ENCODE measurements at places on chromosomes 3 and 15.

DNA sequence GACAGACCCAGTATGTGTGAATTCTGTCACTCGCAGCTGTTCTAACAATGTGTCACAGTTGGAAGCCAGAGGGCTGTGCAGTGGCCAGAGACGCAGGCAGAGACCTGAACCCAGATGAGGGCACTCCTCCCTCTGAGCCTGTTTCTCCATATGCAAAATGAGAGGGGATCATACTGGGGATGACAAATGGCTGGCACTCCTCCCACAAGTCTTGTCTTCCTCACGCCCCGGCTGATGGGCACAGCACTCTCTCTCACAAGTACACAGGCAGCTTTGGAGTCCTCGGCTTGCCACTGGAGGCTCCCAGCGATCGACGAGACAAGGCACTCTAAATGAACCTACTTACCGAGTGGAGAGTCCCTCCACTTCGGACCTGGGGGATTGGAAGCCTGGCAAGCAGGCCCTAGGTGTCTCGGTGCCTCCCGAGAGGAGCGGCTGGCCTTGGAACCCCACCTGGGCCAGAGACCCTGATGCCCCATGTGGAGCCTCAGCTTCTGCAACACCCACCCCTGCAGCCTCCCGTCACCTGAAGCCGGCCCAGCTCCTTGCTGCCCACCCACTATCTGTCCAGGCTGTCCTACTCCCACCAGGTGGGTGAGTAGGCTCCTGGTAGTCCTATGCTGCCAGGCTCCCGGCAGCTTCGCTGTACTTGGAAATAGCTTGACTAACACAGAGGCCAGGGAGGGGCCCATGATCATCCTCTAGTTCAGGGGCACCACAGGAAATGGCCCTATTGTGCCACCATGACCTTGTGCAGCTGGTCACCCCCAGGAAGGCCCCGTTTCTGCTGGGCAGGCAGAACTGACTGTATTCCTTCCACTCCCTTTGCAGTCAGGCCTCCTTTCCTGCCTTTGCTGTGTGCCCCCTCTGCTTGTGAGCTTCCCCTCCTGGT lies 65.0 kb upstream of the IQSEC1 start:
- no peak for DNase-seq

DNA sequence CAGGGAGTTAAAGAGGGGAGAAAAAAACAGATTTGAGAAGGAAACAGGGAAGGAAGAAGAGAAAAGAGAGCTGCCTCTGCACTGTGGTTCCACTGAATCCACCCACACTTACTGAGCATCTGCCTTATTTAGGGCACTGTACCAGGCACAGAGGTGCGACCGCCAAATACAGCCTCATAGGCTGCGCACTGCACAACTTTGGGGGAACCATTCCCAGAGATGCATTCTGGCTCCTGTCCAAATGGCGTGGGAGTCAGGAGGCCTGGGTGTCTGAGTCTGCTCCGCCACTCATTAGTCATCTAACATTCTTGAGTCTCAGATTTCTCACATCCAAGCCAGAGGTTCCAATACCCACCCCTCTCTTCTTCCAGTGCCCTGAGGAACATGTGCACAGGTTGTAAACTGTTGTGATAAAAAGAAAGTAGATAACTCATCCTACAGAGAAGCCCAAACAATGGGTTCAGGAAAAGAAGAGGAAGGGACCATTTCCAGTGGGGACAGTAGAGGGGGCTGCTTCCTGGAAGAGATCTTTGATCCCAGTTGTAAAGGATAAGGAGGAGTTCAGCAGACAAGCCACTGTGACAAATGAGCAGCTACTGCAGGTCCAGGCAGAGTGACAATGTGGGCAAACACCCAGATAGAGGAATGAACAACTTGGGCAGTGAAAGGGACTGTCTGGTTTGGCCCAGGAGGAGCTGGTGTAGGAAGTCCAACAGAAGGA lies 254.6 kb downstream of the UACA start:
- no peak for DNase-seq

DNA sequence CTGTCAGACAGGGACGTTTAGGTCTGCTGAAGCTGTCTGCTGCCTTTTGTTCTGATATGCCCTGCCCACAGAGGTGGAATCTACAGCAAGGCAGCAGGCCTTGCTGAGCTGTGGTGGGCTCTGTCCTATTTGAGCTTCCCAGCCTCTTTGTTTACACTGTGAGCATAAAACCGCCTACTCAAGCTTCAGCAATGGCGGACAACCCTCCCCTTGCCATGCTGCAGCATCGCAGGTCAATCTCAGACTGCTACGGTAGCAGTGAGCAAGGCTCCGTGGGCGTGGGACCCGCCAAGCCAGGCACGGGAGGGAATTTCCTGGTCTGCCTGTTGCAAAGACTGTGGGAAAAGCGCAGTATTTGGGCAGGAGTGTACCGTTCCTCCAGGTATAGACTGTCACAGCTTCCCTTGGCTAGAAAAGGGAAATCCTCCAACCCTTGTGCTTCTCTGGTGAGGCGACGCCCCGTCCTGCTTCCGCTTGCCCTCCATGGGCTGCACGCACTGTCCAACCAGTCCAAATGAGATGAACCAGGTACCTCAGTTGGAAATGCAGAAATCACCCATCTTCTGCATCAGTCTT lies 71.4 kb downstream of the SPSB4 start:
- no peak for DNase-seq

GRCh38 chr3:113804661-113805060 lies 33.9 kb upstream of the GRAMD1C start:
- no peak for DNase-seq

DNA sequence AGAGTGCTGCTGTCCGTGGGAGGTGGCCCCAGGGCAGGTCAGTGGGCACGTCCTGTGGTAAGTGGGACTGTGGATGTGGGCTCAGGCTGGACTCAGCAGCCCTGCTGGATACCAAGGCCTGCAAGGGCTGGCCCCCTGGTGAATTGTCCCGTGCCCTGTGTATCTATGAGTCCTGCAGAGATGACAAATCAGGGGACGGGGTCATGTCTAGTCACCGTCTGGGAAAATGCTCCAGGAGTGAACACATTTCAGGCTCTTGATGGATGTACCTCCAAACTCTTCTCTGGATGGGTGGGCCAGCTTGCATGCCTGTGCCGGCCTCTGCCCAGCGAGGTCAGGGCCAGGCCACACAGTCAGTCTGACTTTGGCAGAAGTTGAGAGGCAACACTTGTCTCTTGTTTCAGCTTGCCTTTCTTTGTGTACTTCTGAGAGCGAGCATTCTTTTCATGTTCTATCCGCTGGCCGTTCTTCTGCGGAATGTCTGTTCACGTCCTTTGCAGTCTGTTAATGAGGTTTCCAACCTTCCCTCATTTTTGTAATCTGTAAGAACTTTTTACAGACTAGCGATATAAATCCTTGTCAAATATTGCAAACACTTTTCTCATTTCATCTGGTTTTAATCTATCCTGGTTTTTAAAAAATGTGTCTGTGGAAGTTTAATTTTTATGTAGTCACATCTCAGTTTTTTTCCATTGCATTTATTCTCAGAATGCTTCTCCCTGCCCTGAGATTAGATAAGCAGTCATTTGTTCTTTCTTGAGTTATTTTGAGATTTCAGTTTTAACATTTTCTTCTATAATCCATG lies 11.4 kb upstream of the STAB1 start:
- DNase-seq, result no peak

- no peak for DNase-seq
Observed at GRCh38 chr3:44036850-44037249, 204.8 kb upstream of the TOPAZ1 start.

DNA sequence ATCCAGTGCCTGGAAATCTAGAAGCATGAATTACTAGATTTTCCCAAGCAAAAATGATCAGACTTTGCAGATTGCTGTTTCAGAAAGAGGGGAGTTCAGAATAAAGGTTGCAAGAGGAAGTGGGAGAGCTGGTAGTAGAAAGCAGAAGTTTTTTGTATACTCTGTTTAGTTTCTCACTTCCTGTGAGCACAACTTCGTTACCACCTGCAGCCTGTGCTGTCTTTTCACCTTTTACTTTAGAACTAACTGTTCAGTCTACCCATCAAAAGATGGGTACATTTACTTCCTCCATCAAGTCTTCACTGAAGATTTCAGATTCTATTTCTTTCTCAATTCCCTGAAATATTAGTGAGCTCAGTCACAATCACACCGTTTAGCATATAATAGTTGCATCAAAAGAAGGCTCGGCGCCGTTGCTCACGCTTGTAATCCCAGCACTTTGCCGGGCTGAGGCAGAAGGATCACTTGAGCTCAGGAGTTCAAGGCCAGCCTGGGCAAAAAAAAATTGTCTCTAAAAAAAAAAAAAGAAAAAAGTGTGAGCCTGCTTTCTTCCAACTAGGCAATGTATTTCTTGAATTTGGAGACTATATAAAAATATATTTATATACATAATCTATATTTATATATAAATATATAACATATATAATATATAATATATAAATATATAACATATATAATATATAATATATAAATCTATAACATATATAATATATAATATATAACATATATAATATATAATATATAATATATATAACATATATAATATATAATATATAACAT lies 1.8 kb upstream of the CEP97 start:
- DNase-seq, result no peak

DNA sequence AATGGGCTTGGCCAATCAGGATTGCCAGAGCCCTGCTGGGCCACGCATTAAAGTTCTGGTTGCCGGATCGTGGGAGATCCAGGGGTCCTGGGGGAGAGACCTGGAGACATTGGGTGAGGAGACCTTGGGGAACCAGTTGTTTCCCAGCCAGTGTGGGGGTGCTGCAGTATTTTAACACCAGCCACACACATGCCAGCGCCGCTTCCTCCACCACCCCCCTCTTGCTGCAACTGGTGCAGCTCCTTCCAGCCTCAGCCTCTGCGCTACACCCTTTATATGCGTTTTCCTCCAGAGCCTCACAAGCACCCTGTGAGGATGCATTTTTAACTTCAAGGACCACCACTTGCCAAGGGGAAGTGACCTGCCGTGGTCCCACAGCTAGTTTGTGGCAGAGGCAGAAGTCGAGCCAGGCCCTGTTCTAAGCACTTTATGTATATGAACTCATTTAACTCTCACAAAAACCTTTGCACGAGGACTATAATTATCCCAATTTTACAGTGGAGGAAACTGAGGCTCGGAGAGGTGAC lies 29.4 kb upstream of the GRIP2 start:
- no peak for DNase-seq

DNA sequence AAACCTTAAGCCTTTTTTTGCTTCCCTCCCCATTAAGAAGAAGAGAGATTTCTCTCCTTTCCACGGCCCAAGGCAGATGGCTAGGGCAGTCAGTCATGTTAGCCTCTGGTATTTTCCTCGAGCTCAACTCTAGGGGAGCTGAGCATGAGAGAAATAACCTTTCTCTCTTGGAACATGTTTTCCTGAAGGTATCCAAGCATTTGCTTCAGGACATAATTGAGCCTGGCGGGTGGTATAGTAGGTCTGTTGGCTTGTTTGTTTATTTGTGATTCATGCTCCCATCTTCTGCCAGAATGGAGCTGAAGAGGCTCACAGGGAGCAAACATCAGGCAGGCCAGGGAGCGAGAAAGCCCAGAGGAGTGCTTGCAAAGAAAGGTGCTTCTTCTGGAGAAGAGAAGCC lies 102.5 kb downstream of the MESD start:
- no peak for DNase-seq

DNA sequence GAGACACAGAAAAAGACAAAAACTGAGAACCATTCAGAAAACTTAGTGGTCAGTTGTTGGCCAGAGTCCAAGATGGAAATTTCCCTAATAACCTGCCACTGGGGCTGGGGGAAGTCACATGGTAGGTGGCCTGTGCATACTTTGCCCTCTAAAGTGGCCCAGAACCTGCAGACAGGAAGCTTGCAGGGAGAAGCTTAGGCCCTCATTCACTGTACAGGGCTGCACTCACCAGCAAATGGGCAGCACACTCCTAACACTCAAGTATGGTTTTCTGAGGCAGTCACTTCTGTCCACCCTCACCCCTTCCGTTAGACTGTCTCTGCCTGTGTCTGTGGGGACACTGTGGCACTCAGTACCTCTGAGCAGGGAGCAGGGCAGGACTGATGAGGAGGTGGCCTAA lies 14.5 kb upstream of the RNU6-1 start:
- DNase-seq, result no peak

DNA sequence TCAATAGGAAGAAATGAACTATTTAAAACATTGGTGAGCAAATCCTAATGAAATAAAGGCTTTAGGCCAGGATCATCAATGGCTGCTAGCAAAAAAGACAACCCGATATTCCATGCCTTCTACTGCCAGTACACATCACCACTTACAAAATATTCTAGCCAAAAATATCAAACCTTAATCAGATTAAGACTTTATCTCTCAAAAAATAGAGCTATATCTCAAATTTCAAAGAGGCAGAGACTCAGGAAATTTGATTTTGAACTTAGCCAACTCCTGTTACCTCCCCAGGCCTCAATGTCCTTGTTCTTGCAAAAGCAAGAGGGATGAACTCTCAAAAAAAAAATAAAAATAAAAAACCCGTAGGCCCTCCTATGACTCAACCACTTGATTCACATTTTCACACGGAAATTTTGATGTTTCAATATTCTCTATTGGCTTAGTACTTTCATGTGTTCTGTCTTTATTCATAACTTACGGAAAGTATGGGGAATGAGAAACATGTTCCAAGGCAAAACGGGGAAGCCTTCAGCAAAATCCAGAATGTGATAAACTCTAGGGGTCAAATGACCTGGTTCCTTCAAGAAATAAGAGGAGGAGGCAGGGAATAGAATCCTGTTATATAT lies 273.3 kb upstream of the ZPLD1 start:
- no peak for DNase-seq

DNA sequence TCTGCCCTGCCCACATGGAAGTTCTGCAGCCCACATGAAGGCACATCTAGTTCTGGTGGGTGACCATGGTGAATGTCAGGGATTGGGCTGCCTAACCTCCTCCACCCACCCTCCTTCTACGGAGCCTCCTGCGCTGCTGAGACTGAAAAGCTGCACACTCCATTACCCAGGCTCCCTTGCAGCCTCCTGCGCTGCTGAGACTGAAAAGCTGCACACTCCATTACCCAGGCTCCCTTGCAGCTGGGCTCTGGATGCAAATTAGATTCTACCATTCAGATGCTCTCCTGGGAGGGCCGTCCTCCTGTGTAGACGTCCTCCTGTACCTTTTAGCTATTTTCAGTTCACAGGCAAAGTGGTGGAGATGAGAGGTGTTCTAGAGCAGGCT lies 32.1 kb downstream of the POMGNT2 start:
- no peak for DNase-seq

- DNase-seq, result no peak
Observed at GRCh38 chr15:92633001-92633400, 22.6 kb downstream of the FAM174B start.

GRCh38 chr3:149277331-149277813 lies 55.7 kb upstream of the CP start:
- peak; percentile 46 for DNase-seq

All from hematopoietic multipotent progenitor cell treated with erythropoietin and hydrocortisone succinate and interleukin-3 and kit ligand, for 8 days (in vitro differentiated cells).